Tibial artery (tissue), 4 donors: ENCODE measurements at places on chromosomes 12 and 14.

DNA sequence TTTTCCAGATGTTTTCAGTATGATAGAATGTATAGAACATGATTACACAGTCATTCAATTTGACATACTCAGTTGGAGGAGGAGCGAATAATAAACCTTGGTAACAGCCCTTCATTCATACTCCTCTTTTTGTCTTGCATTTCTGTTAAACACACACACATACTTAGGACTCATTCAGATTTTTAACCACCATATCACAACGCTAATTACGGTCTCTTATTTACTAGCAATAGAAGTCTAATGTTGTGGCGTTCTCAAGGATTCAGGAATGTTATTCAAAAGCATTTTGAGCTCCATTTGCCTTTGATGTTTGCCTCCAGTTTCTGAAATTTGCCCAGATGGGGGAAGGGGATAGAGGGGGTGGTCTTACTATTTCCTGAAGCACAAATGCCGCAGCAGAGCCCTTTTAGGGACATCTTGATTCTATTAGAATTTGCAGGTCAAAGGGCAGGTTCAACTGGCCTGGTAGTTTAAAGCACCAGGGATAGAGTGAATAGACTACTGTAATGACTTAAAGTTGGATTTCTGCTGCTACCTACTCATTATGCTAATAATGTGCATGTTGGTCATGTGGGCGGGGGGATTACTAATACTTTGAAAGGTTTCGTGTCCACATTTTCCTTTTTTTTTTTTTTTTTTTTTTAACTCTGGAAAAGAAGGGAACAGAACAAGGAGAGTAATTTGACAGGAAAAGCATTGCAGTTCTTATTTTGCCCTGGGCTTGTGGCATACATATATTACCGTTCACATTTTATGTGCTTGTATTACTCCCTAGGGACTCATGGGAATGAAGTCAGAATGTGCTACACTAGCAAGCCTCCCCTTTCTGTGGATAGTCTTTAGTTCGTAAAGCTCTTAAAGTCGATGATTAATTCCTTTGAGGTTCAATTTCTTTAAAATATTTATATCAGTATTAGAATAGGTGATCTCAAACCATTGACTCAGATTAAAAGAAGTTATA, 226.8 kb downstream of the FBXL14 start:
- H3K36me3 ChIP-seq: peaks cover 7% of the 10 kb centered on the region
- H3K4me1 ChIP-seq: no peaks in the 10 kb centered on the region
- H3K27ac ChIP-seq: no peak overlapping the region
- DNase-seq: no peak
- H3K27me3 ChIP-seq: no peaks in the 10 kb centered on the region

DNA sequence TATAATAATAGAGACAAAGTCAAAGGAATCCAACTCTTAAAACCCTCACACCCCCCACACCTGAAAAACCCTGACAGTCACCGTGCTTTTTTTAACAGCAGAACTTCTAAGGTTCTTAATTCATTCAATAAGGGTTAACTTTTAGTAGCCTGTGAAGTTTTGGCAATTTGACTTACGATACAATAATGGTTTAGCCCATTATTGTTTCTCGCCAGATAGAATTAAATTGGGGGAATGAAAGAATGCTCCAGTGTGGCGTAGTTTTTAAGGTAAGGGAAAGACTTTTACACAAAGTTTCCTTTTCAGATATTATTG, 604 bp upstream of the MAGOHB start:
- DNase-seq: no peak
- peak overlapping the region; percentile 66 for H3K4me3 ChIP-seq
- peaks cover 3% of the 10 kb centered on the region for H3K27me3 ChIP-seq

- H3K4me3 ChIP-seq: peak overlapping the region; percentile 45
- no peaks in the 10 kb centered on the region for H3K27me3 ChIP-seq
- no peak for DNase-seq
- peak overlapping the region; percentile 93 for H3K27ac ChIP-seq
Measured at GRCh38 chr14:104966981-104967385, 11.2 kb downstream of the AHNAK2 start.

- peaks cover 19% of the 10 kb centered on the region for H3K36me3 ChIP-seq
- H3K27ac ChIP-seq: peak overlapping the region; percentile 99
- DNase-seq: peak; percentile 63
- no peaks in the 10 kb centered on the region for H3K27me3 ChIP-seq
- no peaks in the 10 kb centered on the region for H3K4me1 ChIP-seq
- H3K4me3 ChIP-seq: peak overlapping the region; percentile 97
Measured at GRCh38 chr12:55729819-55730818, 1.3 kb upstream of the CD63 start.

- H3K4me1 ChIP-seq: peaks cover 4% of the 10 kb centered on the region
- H3K27me3 ChIP-seq: no peaks in the 10 kb centered on the region
- no peaks in the 10 kb centered on the region for H3K36me3 ChIP-seq
- H3K27ac ChIP-seq: peak overlapping the region; percentile 10
- no peak overlapping the region for H3K4me3 ChIP-seq
Measured at GRCh38 chr12:70883855-70884254, 36.7 kb downstream of the PTPRR start.

GRCh38 chr12:81639196-81639595, 120.0 kb downstream of the PPFIA2 start:
- H3K27ac ChIP-seq: no peak overlapping the region
- no peaks in the 10 kb centered on the region for H3K36me3 ChIP-seq
- H3K27me3 ChIP-seq: no peaks in the 10 kb centered on the region
- no peaks in the 10 kb centered on the region for H3K4me1 ChIP-seq
- no peak for DNase-seq
- no peak overlapping the region for H3K4me3 ChIP-seq

DNA sequence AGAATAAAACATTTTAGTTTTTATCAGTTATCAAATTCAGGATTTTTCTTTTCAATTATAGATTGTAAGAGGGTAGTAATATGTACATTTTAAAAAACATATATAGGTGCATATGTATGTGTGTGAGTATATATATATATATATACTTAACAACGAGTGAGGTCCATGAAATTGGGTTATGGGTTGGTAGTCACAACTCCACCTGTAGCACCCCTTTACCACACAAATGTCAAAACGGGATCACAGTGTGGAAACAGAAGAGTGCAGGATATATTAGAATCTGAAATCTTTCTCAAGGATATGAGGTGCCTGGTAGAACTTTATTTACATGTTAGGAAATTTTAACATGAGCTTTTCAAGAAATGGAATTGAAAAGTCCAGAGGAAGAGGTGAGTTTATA, 31.3 kb downstream of the MIA2 start:
- peak overlapping the region; percentile 90 for H3K4me3 ChIP-seq
- peak overlapping the region; percentile 99 for H3K27ac ChIP-seq
- H3K36me3 ChIP-seq: no peaks in the 10 kb centered on the region
- H3K4me1 ChIP-seq: peaks cover 11% of the 10 kb centered on the region
- no peaks in the 10 kb centered on the region for H3K27me3 ChIP-seq

- no peaks in the 10 kb centered on the region for H3K4me1 ChIP-seq
- H3K36me3 ChIP-seq: no peaks in the 10 kb centered on the region
- H3K27ac ChIP-seq: no peak overlapping the region
- no peak overlapping the region for H3K4me3 ChIP-seq
- no peaks in the 10 kb centered on the region for H3K27me3 ChIP-seq
Measured at GRCh38 chr12:105922670-105923102, 216.1 kb downstream of the NUAK1 start.

DNA sequence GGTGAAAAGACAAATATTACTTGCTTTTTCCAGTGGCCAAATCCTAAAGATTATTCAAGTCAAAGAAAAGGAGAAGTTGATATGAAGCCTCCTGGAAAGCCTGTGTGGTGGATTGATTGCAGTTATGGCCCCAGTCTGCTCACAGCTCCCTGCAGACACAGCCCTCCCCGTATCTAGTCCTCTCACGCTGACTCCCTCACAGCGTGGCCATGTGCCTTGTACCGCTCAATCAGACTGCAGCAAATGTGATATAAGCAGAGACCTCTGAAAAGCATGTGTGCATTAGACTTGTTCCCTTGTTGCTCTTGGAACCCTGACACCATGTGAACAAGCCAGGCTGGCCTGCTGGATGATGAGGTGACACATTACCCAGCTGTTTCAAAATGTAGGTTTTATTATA, 398.0 kb upstream of the GARIN6 start:
- no peaks in the 10 kb centered on the region for H3K36me3 ChIP-seq
- H3K4me3 ChIP-seq: no peak overlapping the region
- no peak for DNase-seq
- H3K4me1 ChIP-seq: no peaks in the 10 kb centered on the region
- no peak overlapping the region for H3K27ac ChIP-seq

GRCh38 chr12:91276509-91276908, 93.9 kb upstream of the DCN start:
- no peak overlapping the region for H3K27ac ChIP-seq
- no peaks in the 10 kb centered on the region for H3K4me1 ChIP-seq
- DNase-seq: no peak
- H3K27me3 ChIP-seq: no peaks in the 10 kb centered on the region
- H3K4me3 ChIP-seq: no peak overlapping the region

DNA sequence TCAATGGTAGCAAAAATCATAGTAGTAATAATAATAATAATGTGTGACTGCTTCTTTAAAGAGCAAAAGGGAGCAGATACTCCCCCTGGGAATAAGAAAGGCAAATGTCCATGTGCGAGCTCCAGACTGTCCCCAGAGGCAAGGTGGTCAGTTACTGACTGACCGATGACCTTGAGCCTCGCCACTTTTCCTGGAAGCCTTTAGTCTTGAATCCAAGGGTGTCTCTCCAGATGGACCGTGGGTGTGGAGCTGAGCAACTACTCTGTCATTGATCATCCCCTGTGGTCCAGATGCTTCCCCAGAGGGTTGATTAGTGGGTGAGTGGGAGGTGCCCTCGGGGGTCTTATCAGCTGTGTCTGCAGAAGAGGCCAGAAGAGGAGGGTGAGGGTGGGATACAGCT, 418.5 kb upstream of the TBX3 start:
- no peak for DNase-seq
- no peak overlapping the region for H3K27ac ChIP-seq
- H3K27me3 ChIP-seq: no peaks in the 10 kb centered on the region
- no peaks in the 10 kb centered on the region for H3K4me1 ChIP-seq
- H3K4me3 ChIP-seq: no peak overlapping the region

- H3K4me1 ChIP-seq: no peaks in the 10 kb centered on the region
- H3K4me3 ChIP-seq: no peak overlapping the region
- H3K27ac ChIP-seq: no peak overlapping the region
- no peak for DNase-seq
- H3K36me3 ChIP-seq: no peaks in the 10 kb centered on the region
Measured at GRCh38 chr12:44157359-44157758, 321.5 kb downstream of the TMEM117 start.

GRCh38 chr12:98260276-98260675, 255.1 kb upstream of the TMPO start:
- no peak overlapping the region for H3K27ac ChIP-seq
- no peaks in the 10 kb centered on the region for H3K4me1 ChIP-seq
- no peaks in the 10 kb centered on the region for H3K27me3 ChIP-seq
- H3K36me3 ChIP-seq: no peaks in the 10 kb centered on the region
- no peak for DNase-seq

- H3K27me3 ChIP-seq: no peaks in the 10 kb centered on the region
- H3K36me3 ChIP-seq: no peaks in the 10 kb centered on the region
- H3K4me3 ChIP-seq: no peak overlapping the region
- no peak overlapping the region for H3K27ac ChIP-seq
Measured at GRCh38 chr12:21677622-21678277, 20.1 kb upstream of the LDHB start.

- H3K4me1 ChIP-seq: peaks cover 3% of the 10 kb centered on the region
- no peaks in the 10 kb centered on the region for H3K36me3 ChIP-seq
- H3K27ac ChIP-seq: no peak overlapping the region
- no peak for DNase-seq
- H3K4me3 ChIP-seq: no peak overlapping the region
Measured at GRCh38 chr12:46676797-46677520, 148.8 kb downstream of the SLC38A4 start.

- no peaks in the 10 kb centered on the region for H3K27me3 ChIP-seq
- H3K27ac ChIP-seq: no peak overlapping the region
Measured at GRCh38 chr12:37548266-37548805, 768.2 kb upstream of the ALG10B start.

DNA sequence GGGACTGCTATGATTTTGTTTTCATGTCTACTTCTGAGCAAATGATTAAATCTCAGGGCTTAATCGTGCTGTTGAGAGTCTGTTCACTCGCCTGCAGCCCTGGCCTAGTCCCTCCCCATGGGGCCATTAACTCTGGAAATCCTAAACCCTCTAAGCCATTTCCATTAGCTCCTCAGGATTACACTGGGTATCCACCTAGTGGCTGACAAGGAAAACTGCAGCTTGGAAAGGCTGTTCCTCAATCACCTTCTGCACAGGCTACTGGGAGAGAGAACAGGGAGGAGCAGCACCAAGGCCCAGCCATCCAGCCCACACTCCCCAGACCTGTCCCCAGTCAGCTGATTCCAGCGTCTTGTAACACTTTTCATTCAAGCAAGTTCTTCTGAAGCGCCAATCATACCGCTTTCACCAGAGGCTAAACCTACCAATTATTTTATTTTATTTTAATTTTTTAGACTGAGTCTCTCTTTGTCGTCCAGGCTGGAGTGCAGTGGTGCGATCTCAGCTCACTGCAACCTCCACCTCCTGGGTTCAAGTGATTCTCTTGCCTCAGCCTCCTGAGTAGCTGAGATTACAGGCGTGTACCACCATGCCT, 48.7 kb downstream of the NEUROD4 start:
- H3K4me1 ChIP-seq: no peaks in the 10 kb centered on the region
- H3K27ac ChIP-seq: no peak overlapping the region

DNA sequence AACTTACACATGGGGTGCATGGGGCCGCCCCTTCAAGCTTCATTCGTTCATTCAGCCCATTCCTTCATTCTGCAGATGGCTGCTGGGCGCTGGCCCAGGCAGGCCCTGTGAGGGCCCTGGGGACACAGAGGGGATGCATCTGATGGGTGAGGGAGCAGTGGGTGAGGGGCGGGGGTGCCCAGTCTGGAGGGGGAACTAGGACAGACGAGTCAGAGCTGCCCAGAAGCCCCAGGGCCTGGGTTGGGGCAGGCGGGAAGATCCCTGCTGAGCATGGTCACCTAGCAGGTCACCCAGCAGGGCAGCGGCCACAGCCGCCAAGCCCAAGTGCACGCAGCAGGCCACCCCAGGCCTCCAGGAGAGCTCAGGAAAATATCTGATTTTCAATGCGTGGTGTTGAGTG, 14.1 kb downstream of the TRMT61A start:
- no peaks in the 10 kb centered on the region for H3K4me1 ChIP-seq
- H3K27ac ChIP-seq: peak overlapping the region; percentile 83
- H3K36me3 ChIP-seq: no peaks in the 10 kb centered on the region
- H3K4me3 ChIP-seq: no peak overlapping the region
- no peak for DNase-seq
